AG10803 (cell line): ENCODE measurements at places on chromosomes 4 and X.

GRCh38 chr4:37627263-37627662 lies 58.9 kb downstream of the RELL1 start:
- DNase-seq: no peak

DNA sequence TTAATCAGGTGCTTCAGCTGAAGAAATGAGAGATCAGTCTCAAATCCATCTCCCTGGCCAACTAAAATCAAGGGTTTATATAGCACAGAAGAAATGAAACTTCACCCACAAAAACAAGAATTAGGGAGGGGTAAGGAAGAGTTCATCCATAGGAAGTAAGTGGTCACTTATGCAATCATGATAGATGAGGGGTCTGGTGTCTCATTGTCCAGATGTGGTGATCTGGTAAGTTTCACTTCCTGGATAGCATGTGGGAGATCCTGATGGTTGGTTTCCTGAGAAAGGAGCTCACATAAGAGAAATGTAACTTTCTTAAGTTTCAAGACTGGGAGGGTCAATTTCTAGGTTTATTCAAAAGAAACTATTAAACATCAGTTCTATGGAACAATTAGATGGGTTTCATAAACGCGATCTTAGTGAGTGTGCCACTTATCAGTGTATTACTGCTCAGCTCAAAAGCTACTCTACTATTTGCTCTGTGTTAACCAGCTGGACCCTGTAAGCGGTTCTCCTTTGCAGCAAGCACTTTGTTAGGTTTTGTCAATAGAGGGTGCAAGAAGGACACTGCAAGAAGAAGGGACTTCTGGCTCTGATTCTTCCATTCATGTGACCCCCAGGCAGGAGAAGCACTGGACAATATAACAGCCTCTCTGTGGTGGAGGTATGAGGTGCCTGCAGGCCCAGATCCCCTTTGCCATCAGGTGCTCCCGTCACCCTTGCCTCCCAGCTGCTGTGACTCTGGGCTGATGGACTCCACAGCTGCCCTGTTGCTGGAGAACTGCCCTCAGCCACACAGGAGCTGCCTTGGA lies 35.4 kb upstream of the HPSE start:
- DNase-seq: peak; percentile 26

- no peak for DNase-seq
These were observed 380.8 kb downstream of the ANKRD50 start for GRCh38 chr4:124331781-124332180.

DNA sequence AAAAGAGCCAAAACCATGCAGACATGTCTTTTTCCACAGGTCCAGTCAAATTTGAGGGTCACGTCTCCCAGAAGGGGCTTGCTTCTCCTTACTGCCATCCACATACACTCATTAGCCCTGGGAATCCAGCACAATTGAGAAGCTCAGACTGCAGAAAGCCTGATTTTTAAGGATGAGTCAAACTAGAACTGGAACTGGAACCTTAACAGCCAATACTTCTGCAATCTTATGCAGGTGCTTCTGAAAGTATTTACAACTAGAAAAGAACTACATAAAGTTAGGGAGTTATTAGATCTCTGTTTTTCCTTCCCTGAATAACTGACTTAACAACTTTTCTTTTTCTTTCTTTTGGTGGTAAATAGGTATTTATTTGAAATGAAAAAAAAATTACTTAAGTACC lies 86.3 kb downstream of the CDS1 start:
- DNase-seq: no peak

- peak; percentile 30 for DNase-seq
These were observed 55.5 kb upstream of the PAK3 start for GRCh38 chrX:111040377-111041017.

DNA sequence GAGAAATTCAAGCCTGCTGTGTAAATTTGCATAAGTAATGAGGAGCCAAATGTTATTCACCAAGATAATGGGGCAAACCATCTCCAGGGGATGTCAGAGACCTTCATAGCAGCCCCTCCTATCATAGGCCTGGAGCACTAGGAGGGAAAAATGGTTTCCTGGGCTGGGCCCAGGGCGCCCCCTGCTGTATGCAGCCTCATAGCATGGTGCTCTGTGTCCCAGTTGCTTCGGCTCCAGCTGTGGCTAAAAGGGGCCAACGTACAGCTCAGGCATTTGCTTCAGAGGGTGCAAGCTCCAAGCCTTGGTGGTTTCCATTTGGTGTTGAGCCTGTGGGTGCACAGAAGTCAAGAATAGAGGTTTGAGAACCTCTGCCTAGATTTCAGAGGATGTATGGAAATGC lies 859.3 kb downstream of the RPA4 start:
- no peak for DNase-seq

GRCh38 chrX:137823257-137823656 lies 257.3 kb downstream of the ZIC3 start:
- no peak for DNase-seq

- DNase-seq: no peak
These were observed 151.1 kb upstream of the FTHL17 start for GRCh38 chrX:31222946-31223345.

GRCh38 chrX:72201836-72202536 lies 20.4 kb downstream of the PIN4 start:
- peak; percentile 76 for DNase-seq

- DNase-seq: no peak
These were observed 63.3 kb upstream of the ANXA10 start for GRCh38 chr4:168028970-168029597.

- DNase-seq: no peak
These were observed 157.6 kb downstream of the MAB21L2 start for GRCh38 chr4:150739591-150739990.

GRCh38 chr4:91448668-91449330 lies 855.0 kb upstream of the GRID2 start:
- DNase-seq: no peak
